ENCODE measurements at places on chromosomes 16 and 17. TPM values are rescaled to one million over a fixed set of nuclear protein-coding genes. Genes with fewer than 3 reads are reported as not detected.
A peak's percentile ranks its signal among the peaks of the same experiment; 100 is the strongest.

Gene MT4
- total RNA-seq, result not detected

Gene NARF
- total RNA-seq, result 29.4 TPM

DNA sequence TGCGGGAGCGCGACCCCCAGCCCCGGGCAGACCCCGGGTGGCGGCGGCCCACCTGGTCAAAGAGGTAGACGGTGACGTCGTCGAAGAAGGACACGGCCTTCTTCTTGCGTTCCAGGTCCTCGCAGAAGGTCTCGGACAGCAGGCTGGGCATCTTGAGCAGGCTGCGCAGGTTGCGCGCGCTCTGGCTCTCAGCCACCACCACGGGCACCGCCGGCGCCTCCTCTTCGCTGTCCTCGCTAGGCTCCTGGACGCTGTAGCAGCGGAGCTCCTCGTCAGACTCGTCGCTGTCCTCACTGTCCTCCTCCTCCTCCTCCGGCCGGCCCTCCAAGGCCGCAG is 45.2 kb upstream of the PVALEF start:
- peak overlapping the region; percentile 68 for H3K27ac ChIP-seq
- no peaks in the 10 kb centered on the region for H3K27me3 ChIP-seq
- H3K4me3 ChIP-seq, result no peak overlapping the region
- peaks cover 40% of the 10 kb centered on the region for H3K4me1 ChIP-seq

Gene FBXL19
- total RNA-seq, result 252 TPM

Gene MGAT5B
- not detected for total RNA-seq

Gene MSLN
- total RNA-seq, result not detected

- no peak overlapping the region for H3K27ac ChIP-seq
- no peak overlapping the region for H3K4me3 ChIP-seq
- H3K4me1 ChIP-seq, result peaks cover 13% of the 10 kb centered on the region
Observed at GRCh38 chr17:60095381-60095780, 16.7 kb upstream of the HEATR6 start.

GRCh38 chr17:73952082-73952479 is 251.4 kb upstream of the RPL38 start:
- peaks cover 15% of the 10 kb centered on the region for H3K4me1 ChIP-seq
- no peaks in the 10 kb centered on the region for H3K36me3 ChIP-seq
- peak; percentile 82 for DNase-seq
- no peaks in the 10 kb centered on the region for H3K27me3 ChIP-seq
- H3K4me3 ChIP-seq, result peak overlapping the region; percentile 40
- H3K27ac ChIP-seq, result no peak overlapping the region

Gene PKMYT1
- total RNA-seq, result 19.3 TPM

GRCh38 chr17:43918026-43918389 is 10.7 kb upstream of the MPP2 start:
- no peak for DNase-seq
- no peak overlapping the region for H3K27ac ChIP-seq
- H3K4me1 ChIP-seq, result peaks cover 7% of the 10 kb centered on the region
- peaks cover 4% of the 10 kb centered on the region for H3K27me3 ChIP-seq

DNA sequence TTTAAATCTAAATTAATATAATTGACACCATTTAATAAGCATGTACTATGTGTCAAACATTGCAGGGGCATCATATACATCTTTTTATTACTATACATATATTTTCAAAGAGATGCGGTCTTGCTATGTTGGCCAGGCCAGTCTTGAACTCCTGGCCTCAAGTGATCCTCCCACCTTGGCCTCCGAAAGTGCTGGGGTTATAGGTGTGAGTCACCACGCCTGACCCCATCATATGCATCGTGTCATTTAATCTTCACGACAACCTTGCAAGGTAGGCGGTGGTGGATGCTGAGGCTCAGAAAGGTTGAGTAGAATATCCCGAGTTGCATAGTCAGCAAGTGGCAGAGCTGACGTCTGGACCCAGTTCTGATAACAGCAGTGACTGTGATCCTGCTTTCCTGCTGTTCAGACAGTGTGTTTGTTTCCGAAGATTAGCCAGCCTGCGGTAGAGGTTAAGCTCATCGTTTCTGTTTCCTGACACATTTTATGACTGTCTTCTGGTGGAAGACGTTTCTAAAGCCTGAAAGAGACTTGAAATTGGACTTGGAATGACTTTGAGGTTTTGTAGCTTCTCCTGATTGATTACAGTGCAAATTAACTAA is 316.6 kb downstream of the SNX29 start:
- DNase-seq, result no peak
- peaks cover 19% of the 10 kb centered on the region for H3K4me1 ChIP-seq
- no peaks in the 10 kb centered on the region for H3K36me3 ChIP-seq
- H3K27me3 ChIP-seq, result no peaks in the 10 kb centered on the region
- no peak overlapping the region for H3K4me3 ChIP-seq

DNA sequence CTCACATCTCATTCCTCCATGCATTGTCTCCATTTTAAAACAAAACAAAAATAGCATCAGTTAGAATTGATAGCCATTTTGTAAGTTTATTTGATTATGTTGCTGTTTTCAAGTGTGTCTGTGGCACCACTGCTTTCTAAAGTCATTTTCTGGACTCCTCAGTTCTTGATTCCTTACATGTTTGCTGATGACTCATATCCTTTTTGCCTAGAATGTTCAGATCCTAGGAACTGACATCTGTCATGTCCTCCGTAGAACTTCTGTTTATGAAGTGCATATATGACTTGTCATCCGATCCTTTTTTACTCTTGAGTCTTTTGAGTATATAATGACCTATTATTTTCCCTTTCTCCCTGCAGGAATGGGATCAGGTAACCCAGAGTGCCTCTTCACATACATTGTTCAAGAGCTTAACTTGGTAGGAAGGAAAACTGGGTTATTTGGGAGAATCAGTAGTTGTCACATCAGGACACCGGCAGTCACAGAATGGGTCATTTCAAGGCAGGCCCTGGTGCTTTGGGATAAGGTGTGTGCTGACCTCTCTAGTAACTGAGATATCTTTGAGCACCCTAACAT is 69.2 kb downstream of the MAP2K4 start:
- no peak overlapping the region for H3K4me3 ChIP-seq
- no peaks in the 10 kb centered on the region for H3K27me3 ChIP-seq
- DNase-seq, result no peak
- peaks cover 10% of the 10 kb centered on the region for H3K4me1 ChIP-seq
- peaks cover 8% of the 10 kb centered on the region for H3K36me3 ChIP-seq
- no peak overlapping the region for H3K27ac ChIP-seq

DNA sequence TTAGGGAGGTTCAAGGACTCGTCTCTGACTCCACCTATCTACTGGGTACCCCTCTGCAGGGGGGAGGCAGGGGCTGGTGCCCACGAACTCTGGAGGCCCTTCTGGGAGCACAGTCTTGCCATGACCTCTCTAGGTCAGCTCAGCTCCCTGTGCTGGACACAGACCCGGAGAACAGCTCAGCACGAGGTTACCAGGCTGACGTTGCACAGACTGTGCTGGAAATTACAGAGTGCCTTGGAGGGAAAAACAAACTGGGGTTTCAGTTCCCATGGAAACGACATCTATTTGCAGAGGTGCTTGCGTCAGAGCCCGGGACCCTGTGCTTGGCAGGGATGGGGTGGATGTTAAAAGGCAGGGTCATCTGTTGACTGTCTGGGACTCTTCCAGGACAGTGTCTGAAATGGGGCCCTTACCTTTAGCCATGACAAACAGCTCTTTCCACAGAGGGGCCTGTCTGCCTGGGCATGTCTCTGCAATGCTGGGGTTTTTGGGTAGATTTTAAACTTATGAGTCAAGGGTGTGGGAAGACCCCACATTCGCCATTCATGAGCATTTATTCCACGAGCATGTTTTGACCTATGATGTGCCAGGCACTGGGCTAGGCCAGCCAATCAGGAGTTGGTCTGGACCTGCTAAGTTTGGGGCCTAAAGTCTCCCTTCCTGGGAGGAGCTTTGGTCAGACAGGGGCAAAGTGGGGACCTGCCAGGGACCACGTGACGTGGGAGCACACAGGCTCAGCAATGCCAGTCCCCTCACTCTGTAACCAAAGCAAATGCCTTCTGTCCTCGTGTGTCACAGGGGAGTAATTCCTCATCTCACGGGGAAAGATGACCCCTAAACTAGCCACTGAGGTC is 22.5 kb downstream of the CCR7 start:
- peaks cover 30% of the 10 kb centered on the region for H3K4me1 ChIP-seq
- H3K36me3 ChIP-seq, result no peaks in the 10 kb centered on the region
- H3K27me3 ChIP-seq, result no peaks in the 10 kb centered on the region
- peak; percentile 49 for DNase-seq
- H3K4me3 ChIP-seq, result no peak overlapping the region

Gene SLC6A2
- not detected for total RNA-seq

DNA sequence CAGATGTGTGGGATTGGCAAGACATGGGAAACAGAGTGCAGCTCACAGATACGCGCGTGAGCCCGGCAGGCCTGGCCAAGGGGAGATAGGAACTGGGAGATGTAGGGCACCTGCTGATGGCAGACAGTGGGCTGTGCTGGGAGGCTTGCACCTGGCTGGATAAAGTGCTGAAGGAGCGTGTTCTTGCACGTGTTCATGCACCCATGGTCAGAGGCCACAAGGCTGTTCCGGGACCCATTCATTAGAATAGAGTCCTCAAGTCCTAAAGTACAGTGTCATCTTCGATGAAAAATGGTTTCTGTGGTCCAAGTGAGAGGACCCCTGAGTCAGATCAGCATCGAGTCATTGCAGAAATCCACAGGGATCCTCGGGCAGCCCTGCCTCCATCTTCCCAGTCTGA is 236.4 kb downstream of the CCDC182 start:
- no peak overlapping the region for H3K27ac ChIP-seq
- no peak for DNase-seq
- no peak overlapping the region for H3K4me3 ChIP-seq
- H3K4me1 ChIP-seq, result peaks cover 4% of the 10 kb centered on the region
- H3K36me3 ChIP-seq, result no peaks in the 10 kb centered on the region
- H3K27me3 ChIP-seq, result no peaks in the 10 kb centered on the region

DNA sequence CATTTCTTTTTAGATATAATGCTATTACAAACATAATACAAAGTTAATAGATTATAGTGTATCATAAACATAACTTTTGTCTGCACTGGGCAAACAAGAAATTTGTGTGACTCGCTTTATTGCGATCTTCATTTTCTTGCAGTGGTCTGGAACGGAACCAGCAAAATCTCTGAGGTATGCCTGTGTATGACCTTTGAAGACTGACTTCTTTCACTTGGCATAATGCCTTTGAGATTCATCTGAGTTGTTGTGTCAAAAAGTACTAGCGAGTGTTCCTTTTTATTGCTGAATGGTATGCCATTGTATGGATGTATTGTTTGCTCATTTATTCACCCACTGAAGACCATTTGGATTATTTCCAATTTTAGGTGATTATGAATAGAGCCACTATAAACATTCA is 69.2 kb downstream of the TANC2 start:
- no peak overlapping the region for H3K4me3 ChIP-seq
- H3K27me3 ChIP-seq, result no peaks in the 10 kb centered on the region
- no peak for DNase-seq
- no peaks in the 10 kb centered on the region for H3K36me3 ChIP-seq
- H3K4me1 ChIP-seq, result peaks cover 16% of the 10 kb centered on the region
- no peak overlapping the region for H3K27ac ChIP-seq

Gene SDR42E1
- 4.0 TPM for total RNA-seq

GRCh38 chr16:87392821-87393679 is 914 bp downstream of the MAP1LC3B start:
- peaks cover 62% of the 10 kb centered on the region for H3K4me1 ChIP-seq
- H3K27me3 ChIP-seq, result no peaks in the 10 kb centered on the region
- H3K4me3 ChIP-seq, result peak overlapping the region; percentile 72
- peaks cover 10% of the 10 kb centered on the region for H3K36me3 ChIP-seq

DNA sequence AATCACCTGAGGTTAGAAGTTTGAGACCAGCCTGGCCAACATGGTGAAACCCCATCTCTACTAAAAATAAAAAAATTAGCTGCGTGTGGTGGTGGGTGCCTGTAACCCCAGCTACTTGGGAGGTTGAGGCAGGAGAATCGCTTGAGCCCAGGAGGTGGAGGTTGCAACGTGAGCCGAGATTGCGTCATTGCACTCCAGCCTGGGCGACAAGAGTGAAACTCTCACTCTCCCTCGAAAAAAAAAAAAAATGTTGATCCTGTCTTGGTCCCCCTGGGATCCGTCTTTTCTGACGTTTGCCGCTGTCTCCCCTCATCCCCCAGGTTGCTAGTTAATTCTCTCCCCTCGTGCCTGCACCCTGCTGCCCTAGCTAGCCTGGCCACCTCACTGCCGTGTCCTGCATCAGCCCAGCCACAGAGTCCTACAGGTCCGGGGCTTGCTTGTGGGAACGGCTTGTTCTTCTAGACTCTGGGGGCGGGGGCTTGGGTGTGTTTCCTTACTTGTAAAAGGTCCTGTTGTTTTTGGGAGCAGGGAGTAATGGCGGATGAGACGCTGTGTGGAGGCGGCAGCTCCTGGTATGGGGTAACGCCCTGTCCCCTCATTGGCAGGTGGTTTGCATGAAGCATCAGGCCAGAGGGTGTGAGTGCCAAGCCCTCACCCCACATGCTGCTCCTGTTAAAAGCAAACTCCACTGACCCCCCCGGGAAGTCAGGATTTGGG is 44.6 kb downstream of the PGS1 start:
- no peaks in the 10 kb centered on the region for H3K27me3 ChIP-seq
- H3K4me3 ChIP-seq, result no peak overlapping the region
- no peaks in the 10 kb centered on the region for H3K4me1 ChIP-seq
- no peak overlapping the region for H3K27ac ChIP-seq
- no peak for DNase-seq

Gene TBC1D26
- total RNA-seq, result not detected

- H3K27me3 ChIP-seq, result no peaks in the 10 kb centered on the region
- no peaks in the 10 kb centered on the region for H3K36me3 ChIP-seq
- H3K4me1 ChIP-seq, result peaks cover 12% of the 10 kb centered on the region
- no peak overlapping the region for H3K27ac ChIP-seq
- H3K4me3 ChIP-seq, result no peak overlapping the region
Observed at GRCh38 chr17:2545393-2545792, 33.7 kb upstream of the METTL16 start.

Data from stomach (tissue), 19 donors.